ENCODE measurements at places on chromosomes 1 and 21.
A peak's percentile ranks its signal among the peaks of the same experiment; 100 is the strongest.

DNA sequence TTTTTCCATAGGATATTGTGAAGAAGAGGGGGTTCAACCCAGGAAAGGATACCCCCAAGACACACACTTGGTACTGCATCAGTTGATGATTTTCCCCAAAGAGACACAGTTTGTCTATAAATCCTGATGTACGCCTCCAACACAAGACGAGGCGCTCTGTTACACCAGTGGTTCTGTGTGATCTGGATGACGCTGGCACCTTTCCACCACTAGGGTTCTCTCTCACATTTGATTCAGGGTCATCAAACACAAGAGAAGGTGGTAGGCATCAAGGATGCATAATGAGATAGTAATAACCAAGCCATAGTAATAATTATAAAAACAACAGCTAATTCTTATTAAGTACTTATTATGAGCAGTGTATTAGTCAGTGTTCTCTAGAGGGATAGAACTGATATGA, 508.8 kb upstream of the ZP4 start:
- DNase-seq: no peak

DNA sequence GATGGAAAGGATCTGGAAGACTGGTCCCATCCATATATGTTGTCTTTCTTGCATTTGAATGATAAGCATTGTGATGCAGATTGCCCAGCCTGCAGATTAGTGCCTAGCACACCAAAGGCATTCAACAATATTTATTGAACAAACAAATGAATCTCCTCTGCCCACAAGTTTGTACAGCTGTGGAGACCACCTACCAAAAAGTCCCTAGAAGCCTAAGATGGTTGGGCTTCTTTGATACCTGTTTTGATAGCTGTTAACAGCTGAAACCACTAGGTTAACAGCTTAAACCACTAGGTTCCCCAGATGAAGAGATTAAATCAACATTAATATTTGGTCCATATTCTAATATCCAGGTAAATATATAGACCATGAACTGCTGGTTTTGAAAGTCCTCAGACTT, 9.8 kb downstream of the DUSP10 start:
- no peak for DNase-seq

- no peak for DNase-seq
Measured at GRCh38 chr1:26541816-26542711, 12.5 kb downstream of the RPS6KA1 start.

GRCh38 chr1:157279802-157280140, 141.6 kb upstream of the ETV3 start:
- DNase-seq: no peak

DNA sequence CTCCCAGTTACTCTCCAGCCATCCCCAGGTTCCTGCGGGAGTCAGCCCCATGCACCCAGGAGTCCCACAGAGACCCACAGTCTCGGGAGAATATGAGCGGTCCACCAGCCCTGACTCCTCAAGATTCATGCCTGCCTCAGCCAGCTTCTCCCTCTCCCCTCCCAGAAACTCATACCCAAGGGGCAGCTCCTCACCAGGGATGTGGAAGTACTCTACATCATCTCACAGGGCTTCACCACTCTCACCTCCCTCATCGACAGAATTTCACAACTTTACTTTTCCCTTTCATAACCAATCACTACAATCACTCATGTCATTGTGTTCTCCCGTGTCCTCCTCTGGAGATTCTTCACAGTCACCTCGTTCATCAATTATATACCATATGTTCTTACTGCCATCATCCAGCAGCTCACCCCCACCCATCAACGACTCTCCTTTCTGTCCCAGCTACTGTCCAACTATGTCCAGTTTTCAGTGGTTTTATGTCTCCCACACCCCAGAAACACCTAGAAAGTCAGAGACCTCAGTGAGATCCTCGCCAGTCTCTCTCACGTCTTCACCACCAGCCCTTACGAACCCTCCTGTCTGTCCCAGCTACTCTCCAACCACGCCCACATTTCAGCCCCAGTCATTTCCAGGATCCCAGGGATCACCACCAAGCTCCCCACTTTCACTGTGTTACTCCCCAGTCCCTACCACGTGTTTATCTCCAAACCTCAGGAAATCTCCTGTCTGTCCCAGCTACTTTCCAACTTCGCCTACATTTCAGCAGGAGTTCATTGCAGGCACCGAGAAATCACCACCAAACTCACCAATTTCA, 1530.1 kb upstream of the TPTE start:
- no peak for DNase-seq

GRCh38 chr21:28083350-28083749, 909.3 kb downstream of the LTN1 start:
- DNase-seq: no peak

DNA sequence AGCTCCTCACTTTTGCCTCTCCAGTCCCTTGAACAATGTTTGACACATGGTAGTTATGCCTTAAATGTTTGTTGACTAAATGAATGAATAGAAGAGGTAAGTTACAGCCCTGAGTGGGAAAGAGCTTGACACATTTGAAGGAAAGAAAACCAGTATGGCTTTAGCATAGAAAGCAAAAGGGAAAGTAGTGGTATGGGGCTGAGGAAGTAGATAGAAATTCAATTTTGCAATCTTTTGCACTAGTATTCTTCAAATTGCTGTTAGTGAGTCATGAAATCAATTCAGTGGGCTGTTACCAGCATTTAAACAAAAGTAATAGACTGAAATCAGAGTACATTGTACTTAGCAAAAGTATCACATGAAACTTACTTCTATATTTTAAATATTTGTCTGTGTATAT, 21.1 kb downstream of the PLA2G4A start:
- no peak for DNase-seq

DNA sequence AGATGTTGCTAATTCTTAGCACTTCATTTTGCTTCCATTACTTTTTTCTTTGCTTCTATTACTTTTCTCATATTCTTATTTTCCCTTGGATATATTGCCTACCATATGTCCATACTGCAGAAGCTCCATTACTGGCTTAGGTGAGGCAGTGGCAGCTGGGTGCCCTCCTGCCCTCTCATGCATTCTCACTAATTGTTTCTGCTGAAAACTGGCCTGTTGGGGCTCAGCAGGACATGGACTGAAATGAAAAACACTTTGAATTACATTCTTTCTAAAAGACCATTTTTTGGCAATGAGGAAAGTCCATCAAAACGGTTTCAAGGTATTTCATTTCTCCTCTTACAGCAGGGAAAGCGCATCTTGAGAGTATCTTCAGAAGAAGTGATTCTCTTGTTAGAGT, 122.9 kb downstream of the MAST2 start:
- no peak for DNase-seq

- no peak for DNase-seq
Measured at GRCh38 chr1:21618059-21618458, 51.1 kb downstream of the RAP1GAP start.

GRCh38 chr1:25699500-25700143, 83.0 kb downstream of the MAN1C1 start:
- DNase-seq: no peak

- no peak for DNase-seq
Measured at GRCh38 chr1:212827831-212828278, 19.6 kb downstream of the SPATA45 start.

DNA sequence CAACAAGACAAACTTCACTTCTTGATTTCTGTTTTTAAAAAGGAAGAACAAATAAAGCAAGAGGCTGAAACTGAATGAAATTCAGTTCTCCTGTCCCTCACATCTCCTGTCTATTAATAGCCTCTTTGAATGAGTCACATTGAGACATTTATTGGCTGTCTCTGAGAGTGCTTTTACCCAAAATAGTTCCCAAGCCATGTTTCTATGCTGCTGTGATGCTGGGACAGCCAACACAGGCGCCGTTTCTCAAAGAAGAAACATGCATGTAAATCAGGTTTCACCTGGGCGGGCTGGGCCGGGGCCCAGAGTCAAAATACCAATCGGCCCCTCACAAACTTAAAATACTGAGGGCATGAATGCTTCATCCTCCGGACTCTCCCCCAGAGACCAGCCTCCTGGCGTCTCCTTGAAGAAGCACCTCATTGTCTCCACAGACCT, 105.2 kb downstream of the EDEM3 start:
- peak; percentile 24 for DNase-seq

DNA sequence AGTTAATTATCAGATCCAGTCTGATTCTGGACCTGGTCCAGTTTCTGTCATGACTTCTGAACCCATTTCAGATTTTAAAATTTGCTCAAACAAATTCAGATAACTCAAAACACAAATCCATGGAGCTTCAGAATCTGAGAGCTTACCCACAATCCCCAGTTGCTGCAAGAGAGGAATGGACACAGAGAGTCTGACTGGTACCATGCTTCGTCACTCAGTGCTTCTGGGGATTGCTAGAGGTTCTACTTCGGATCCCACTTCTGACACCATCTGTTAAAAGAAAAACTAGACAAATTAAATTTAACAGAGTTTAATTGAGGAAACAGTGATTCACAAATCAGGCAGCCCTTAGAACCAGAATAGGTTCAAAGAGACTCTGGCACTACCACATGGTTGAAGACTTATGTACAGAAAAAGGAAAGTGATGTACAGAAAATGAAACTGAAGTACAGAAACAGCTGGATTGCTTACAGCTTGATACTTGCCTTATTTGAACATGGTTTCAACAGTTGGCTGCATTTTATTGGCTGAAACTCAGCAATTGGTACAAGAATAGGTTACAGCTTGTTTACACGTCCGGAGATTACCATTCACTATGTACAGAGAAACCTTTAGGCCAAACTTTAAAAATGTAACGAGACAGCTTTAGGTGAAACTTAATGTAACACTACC, 60.7 kb upstream of the TEKT2 start:
- DNase-seq: no peak

GRCh38 chr1:160400646-160401486, 502 bp downstream of the VANGL2 start:
- DNase-seq: no peak

DNA sequence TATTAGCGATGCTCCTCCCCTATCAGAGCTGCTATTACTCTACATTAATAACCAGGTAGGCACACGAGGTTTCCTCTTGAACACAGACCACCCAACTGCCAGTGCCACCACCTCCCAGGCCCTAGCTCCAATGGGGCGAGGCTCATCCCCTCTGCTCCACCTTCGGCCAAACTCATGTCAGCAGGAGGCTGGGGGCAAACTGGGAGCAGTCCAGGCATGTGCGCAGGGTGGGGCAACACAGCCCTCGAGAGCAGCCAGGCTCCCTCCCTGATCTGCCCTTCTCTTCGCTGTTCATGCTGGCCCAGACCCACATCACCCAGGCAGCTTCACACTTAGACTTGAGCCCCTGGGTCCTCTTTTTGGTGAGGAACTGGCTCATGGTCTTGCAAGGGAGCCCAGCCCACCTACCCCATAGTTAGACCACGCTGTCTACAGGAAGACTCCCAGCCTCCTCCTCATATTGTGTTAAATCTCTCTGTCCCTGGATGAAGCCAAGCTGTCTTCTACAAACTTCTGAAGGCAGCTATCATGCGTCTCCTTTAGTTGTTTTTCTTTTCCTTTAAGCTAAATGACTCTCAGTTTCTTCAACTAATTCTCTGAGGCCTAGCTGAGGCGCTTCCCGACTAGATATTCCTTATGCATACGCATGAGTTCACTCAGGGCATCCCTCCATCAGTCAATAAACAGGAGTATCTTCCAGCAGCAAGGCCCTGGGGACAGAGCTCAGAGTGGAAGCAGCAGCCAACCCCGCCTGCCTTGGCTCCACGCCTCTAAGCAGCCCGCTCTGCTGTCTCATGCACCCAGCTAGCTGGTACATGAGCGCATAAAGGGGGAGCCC, 12.0 kb downstream of the TMEM9 start:
- no peak for DNase-seq
